ENCODE measurements at places on chromosomes 6 and 20. TPM values are rescaled to one million over a fixed set of nuclear protein-coding genes. Genes with fewer than 3 reads are reported as not detected.

DNA sequence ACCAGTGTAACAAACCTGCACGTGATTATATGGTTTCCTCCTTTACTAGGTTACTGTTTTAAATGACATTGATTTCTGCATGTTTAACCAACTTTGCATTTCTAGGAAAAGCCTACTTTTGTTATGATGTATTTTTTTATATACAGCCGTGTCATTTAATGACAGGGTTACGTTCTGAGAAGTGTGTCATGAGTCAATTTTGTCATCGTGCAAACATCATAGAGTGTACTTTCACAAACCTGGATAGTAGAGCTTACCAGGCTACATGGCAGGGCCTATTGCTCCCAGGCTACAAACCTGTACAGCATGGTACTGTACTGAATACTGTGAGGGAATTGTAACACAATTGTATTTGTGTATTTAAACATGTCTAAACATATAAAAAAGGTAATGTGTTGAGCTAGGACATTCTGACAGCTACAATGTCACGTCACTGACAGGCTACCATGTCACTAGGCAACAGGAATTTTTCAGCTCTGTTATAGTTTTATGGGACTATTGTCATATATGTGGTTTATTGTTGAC lies 205.3 kb downstream of the PRL start:
- no peaks in the 10 kb centered on the region for H3K27me3 ChIP-seq
- DNase-seq = no peak
- no peak overlapping the region for H3K4me3 ChIP-seq

DNA sequence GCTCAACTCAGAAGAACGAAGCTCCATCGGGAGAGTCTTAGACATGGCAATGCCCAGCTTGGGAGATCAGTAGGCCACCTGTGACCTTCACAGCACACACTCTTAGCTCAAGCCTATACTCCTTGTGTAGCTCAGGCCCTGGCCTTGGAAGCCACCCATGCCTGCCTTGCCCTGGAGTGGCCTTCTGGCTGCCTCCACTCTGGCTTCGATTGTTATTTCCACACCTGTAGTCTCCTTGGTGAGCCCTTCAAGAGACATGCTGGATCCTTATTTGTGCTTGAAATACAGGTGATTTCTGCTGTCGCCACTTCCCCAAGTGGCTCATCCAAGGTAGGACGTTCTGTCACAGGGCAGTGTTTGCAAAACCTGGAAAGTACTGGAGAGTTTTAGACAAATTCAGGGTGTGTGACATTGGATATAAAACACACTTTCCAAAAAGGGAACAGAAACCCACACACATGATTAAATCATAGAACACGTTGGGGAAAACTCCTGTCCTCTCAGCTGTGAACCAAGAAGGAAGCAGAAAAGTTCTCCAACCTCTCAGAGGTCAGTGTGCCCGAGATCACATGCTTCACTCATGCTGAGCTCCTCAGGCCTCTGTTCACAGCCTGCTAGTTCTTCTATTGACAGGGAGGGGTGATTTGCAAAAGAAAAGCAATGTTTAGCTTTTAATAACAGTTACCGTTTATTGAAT lies 391.8 kb downstream of the CDC5L start:
- no peaks in the 10 kb centered on the region for H3K4me1 ChIP-seq
- H3K4me3 ChIP-seq = no peak overlapping the region
- H3K27ac ChIP-seq = no peak overlapping the region
- no peak for DNase-seq
- H3K27me3 ChIP-seq = no peaks in the 10 kb centered on the region

GRCh38 chr20:48214601-48215000 lies 429.3 kb upstream of the SULF2 start:
- H3K4me1 ChIP-seq = no peaks in the 10 kb centered on the region
- no peak for DNase-seq
- no peak overlapping the region for H3K27ac ChIP-seq
- no peaks in the 10 kb centered on the region for H3K36me3 ChIP-seq
- no peak overlapping the region for H3K4me3 ChIP-seq

The TREM2 gene
- not detected for total RNA-seq

The OR12D3 gene
- total RNA-seq = not detected
